Panc1 (cell line): ENCODE measurements at places on chromosomes 11 and 22. TPM values are rescaled to one million over a fixed set of nuclear protein-coding genes. Genes with fewer than 3 reads are reported as not detected.

TPH1 gene
- total RNA-seq: 0.05 TPM

GLYATL1 gene
- total RNA-seq: not detected

POU2AF1 gene
- 0.18 TPM for total RNA-seq

SMTNL1 gene
- total RNA-seq: not detected

GLYAT gene
- not detected for total RNA-seq

SOX10 gene
- total RNA-seq: not detected

TP53AIP1 gene
- 0.08 TPM for total RNA-seq

VSTM5 gene
- total RNA-seq: not detected

APOA4 gene
- not detected for total RNA-seq

PRSS23 gene
- 355 TPM for total RNA-seq

GDPD4 gene
- total RNA-seq: not detected

NAV2 gene
- 22.7 TPM for total RNA-seq

TBX10 gene
- total RNA-seq: not detected

IGLL1 gene
- total RNA-seq: not detected

PGA3 gene
- not detected for total RNA-seq

SLC22A12 gene
- not detected for total RNA-seq

APOL5 gene
- not detected for total RNA-seq

CATSPERZ gene
- 0.64 TPM for total RNA-seq

BBOX1 gene
- total RNA-seq: not detected

MUC2 gene
- total RNA-seq: 0.08 TPM

HOATZ gene
- not detected for total RNA-seq

PTGDR2 gene
- not detected for total RNA-seq

EHF gene
- total RNA-seq: 0.51 TPM

GAS2 gene
- 0.87 TPM for total RNA-seq

SCN2B gene
- total RNA-seq: not detected

OR8G5 gene
- total RNA-seq: not detected

SYNGR1 gene
- 17.8 TPM for total RNA-seq

TOLLIP gene
- 141 TPM for total RNA-seq

CHCHD10 gene
- total RNA-seq: 84.4 TPM

MRGPRX4 gene
- total RNA-seq: not detected

GGT1 gene
- total RNA-seq: 2.6 TPM

RPS6KB2 gene
- total RNA-seq: 68.5 TPM

MMP13 gene
- 0.15 TPM for total RNA-seq

MRPL21 gene
- 94.9 TPM for total RNA-seq

MS4A4A gene
- total RNA-seq: not detected

IGLL5 gene
- not detected for total RNA-seq

RBM4B gene
- total RNA-seq: 33.6 TPM

AGBL2 gene
- 6.8 TPM for total RNA-seq

NXPE2 gene
- not detected for total RNA-seq

TUBA8 gene
- total RNA-seq: 1.3 TPM

TRIOBP gene
- 50.5 TPM for total RNA-seq

OR52A1 gene
- total RNA-seq: not detected

LDHAL6A gene
- total RNA-seq: not detected

SLC7A4 gene
- total RNA-seq: not detected

OR4D11 gene
- total RNA-seq: not detected

TSSK2 gene
- not detected for total RNA-seq

OPCML gene
- not detected for total RNA-seq

KRTAP5-8 gene
- total RNA-seq: not detected

TTC28 gene
- 24.8 TPM for total RNA-seq

NFAM1 gene
- 0.41 TPM for total RNA-seq
